ENCODE measurements at places on chromosomes 7 and 10.

GRCh38 chr7:47601119-47601880, 19.4 kb upstream of the TNS3 start:
- DNase-seq = no peak

GRCh38 chr7:27088002-27088922, 7.5 kb downstream of the HOXA1 start:
- DNase-seq = no peak

DNA sequence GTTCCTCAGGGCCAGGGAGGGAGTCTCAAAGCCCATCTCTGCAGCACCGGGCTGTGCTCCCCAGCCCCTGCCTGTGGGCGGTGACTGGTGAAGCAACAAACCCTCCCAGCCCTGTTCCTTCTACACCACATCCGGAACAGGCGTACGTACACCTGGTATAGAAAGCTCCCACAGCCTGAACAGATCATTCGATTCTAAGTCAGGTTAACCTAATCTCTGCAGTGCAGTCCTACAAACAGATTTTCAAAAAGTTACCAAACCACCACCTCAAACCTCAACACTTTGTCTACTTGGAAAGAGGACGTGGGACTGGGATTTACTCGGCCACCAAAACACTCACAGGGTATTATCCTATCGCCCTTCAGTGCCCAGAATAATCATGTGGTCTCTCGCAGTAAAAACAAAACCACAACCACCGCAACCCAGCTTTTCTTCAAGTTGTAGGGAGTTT, 238.4 kb downstream of the DIP2C start:
- DNase-seq = no peak

GRCh38 chr7:73668886-73669230, 1.2 kb downstream of the VPS37D start:
- DNase-seq = no peak

DNA sequence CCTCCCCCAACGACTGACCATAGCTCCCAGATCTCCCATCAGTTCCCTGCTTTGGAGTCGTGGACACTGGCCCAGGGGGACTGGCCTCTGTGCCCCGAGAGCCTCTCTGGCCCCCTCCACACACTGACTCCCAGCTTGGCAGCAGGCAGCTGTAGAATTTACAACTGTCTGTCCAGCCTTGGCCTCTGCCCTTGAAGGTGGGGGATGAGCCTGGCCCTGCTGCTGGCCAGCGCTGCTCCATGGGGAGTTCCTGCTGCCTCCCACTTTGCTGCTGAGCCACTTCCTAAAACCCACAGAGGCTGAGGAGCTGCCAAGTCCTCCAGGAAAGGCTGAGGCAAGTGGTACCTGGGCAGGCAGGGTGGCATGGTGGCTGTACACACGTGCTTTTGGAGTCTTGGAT, 147.1 kb downstream of the WDR11 start:
- DNase-seq = no peak

DNA sequence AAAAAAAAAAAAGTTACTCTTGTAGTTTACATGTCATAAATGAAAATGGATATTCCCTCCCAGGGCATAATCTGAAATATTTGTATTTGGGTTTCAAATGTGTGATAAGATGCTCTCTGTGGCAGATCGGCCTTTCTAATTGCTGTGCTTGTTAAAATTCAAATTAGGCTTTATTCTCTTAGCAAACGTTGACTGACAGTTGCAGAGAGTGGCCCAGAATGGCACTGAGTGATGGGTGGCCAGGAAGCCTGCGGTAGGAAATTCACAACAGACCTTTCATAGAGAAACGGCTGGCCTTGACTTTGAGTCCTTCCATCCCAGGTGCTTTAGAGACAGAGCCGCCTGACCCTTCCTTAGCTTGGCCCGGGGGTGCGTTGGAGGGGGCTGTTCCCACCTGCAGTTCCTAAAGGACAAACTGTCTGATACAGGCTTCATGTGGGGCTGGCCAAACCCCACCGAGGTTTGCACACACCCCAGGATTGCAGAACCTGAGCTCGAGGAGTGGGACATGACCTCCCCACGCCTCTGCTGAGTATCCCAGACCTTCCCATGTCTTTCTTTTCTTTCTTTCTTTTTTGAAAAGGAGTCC, 152.7 kb downstream of the CUX1 start:
- no peak for DNase-seq

GRCh38 chr10:84308021-84308420, 20.4 kb upstream of the CCSER2 start:
- no peak for DNase-seq

DNA sequence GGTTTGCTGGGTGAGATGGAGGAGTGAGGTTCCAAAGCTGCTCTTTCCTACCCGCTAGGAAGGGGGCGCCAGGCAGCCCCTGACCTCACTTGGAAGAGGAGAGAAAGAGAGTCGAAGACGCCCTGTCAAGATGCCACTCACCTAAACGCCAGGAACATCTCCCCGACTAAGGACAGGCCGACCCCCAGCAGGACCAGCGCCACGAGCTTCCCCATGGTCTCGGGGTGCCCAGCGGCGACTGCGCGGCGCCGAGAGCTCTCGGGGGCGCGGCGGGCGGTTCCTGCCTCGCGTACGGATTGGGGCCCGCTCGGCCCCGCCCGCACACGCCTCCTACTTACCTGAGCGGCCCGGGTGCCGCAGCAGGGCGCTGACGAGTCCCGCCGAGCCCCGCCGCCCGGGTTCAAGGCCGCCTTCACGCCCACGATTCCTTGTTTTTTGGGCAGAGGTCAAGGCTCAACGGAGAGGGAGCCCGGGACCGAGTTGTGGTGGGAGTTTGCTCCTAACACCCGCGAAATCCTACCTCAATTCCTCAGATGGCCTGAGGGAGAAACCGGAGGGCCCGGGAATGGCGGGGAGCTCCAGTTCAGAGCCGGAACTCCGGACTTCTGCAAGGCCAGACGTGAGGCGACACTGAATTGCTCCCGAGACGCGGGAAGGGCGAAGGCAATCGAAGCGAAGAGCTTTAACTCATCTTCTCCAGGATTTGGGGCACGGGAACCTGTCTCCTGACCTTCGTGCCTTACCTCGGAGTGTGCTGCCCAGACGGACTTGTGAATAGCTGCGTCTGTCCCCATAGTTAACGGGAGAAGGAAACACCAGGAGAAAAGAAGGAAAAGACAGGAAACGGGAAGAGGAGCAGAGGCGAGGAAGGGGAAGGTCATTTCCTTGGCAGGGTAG, at the start of gene PON3:
PON3 (minus strand) TSS at position 240 of the 897 bp plus-strand sequence; CDS start at position 215, 25 bp downstream.
- DNase-seq = no peak

DNA sequence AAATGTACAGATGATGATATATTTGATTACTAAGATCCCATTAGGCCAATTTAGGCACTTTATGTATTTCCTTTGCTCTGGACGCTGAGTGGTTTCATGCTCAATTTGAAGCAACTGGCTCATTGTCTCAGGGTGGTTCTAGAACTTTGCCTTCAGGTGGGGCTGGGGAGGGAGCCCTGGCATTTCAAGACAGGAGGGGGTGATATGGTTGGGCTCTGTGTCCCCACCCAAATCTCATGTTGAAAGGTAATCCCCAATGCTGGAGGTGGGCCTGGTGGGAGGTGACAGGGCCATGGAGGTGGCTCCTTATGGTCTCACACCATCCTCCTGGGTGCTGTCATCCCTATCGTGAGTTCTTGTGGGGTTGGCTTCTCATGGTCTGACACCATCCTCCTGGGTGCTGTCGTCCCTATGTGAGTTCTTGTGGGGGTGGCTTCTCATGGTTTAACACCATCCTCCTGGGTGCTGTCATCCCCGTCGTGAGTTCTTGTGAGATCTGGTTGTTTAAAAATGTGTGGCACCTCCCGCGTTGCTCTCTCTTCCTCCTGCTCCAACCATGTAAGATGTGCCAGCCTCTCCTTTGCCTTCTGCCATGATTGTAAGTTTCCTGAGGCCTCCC, 151.5 kb upstream of the KLF6 start:
- no peak for DNase-seq

GRCh38 chr10:131019696-131020095, 291.8 kb downstream of the TCERG1L start:
- DNase-seq = no peak

GRCh38 chr7:141593134-141593533, 41.9 kb downstream of the AGK start:
- DNase-seq = no peak

DNA sequence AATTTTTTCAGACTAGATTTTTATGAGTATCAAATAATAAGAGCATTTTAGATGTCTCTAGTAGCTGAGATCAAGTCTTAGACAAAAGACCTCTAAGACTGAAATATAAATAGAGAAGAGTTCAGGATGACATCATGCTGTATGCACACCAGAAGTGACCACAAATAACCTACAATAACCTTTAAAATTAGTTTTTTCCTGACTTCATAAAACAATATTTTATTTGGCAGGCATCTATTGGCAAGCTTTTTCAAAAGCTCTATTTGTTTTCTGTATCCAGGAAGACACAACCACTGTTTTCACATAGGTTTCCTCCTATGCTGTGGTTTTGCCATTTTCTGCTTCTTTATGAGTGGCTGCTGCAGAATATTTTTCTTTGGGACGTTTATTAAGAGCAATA, 359.1 kb downstream of the CRPPA start:
- DNase-seq = no peak

- no peak for DNase-seq
Observed at GRCh38 chr10:93630625-93631557, 18.6 kb downstream of the PDE6C start.

GRCh38 chr7:96710544-96710943, 898 bp upstream of the SEM1 start:
- DNase-seq = no peak

GRCh38 chr10:8389630-8390029, 335.1 kb downstream of the GATA3 start:
- DNase-seq = no peak

GRCh38 chr7:29453021-29453420, 110.6 kb upstream of the PRR15 start:
- no peak for DNase-seq

DNA sequence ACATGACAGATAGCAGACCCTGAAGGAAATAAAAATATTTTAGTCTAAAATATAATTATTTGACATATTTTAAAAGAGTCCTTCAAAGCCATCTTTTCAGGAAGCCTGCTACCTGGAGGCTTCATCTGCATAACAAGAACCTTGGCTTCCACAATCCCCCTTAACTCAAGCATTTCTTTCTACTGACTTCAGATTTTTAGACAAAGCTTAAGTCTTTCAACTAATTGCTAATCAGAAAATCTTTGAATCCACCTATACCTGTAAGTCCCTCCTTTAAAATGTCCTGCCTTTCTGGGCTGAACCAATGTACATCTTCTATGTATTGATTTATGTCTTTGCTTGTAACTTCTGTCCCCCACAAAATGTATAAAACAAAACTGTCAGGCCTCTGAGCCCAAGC, 23.5 kb upstream of the PRF1 start:
- DNase-seq = no peak

DNA sequence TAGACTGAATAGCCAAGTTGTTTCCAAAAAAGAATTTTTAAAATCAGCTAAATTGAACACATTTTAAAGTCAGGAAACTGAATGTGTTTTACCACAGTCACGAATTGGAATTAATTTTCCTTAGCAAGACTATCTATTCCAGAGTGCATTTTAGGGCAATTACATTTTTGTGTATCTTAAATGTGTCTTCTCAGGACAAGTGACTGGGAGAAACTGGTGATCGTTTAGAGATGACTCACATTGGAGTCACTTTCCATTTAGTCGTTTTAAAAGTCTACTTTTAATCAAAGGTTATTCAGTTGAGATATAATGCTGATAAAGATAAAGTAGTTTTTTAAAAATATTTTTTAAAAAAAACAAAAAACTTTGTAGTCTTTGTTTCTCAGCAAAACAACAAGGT, 191.7 kb upstream of the SLC26A5 start:
- no peak for DNase-seq

- DNase-seq = no peak
Observed at GRCh38 chr10:127243490-127244272, 47.3 kb upstream of the INSYN2A start.

DNA sequence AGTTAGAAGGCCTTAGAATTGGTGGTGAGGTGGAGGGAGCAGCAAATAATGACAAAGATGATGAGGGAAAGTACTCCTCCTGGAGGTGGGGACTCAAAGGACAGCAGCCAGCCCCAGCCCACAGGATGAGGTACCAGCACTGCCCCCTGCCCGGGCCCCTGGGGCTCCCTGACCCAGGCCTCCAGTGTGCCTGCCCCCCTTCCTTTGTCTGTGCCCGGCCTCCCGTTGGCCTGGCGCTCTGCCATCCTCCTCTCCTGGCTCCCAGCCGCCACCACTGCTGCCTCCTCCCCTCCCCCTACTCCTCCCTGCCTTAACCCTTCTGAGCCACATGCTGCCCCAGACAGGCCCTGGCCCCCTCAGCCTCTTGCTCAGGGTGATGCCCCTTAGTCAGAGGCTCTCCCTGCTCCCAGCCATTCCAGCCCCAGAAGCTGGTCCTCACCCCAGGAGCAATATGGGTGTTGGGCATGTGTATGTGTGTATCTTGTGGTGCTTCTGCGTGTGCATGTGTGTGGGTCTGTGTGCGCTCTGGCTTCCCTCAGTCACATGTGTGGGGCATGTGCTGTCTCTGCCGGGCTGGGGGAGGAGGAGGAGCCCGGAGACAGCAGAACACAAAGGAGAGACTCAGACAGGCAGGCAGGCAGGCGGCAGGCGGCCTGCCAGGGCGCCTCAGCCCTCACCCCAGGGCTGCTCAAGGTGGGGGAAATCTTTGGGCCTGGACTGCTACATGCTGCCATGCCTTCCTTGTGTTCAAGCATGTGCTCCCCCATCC, 2.6 kb downstream of the LDB1 start:
- no peak for DNase-seq

DNA sequence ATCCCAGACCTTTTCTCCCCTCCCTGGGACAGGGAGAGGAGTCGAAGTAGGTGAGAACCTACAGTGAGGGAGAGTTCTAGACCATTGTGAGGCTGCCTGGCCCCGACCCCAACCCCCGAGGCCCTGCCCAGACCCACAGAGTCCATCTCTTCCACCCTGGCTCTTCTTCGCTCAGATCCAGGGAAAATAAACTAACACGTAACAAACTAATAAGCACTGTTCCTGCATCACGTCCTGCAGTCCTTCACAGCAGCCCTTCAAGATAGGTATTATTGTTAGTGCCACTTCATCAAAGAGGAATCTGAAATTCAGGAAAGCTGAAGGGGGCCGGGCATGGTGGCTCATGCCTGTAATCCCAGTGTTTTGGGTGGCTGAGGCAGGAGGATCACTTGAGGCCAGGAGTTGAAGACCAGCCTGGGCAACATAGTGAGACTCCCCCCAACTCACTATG, at the start of gene SPACDR:
SPACDR (minus strand) TSS at position 51 of the 451 bp plus-strand sequence. CDS start 235 bp downstream, outside the sequence.
- DNase-seq = no peak

DNA sequence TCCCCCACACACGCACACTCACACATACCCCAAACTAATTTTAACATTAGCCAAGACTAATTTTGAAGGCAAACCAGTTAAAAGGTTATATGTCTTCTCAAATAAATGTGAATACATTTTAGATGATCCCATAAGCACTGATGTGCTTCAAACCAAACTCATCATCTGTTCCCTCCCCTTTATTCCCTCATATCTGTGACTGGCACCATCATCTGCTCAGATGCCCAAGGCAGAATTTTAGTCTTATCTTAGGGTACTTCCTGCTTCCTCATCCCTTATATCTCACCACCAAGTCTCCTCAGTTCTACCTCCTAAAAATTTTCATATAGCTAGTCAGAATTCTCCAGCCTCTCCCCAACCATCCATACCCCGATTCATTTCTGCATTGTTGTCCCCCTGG, 80.4 kb downstream of the UPF2 start:
- DNase-seq = no peak

GRCh38 chr7:44058759-44059218, 6.6 kb downstream of the PGAM2 start:
- DNase-seq = no peak

- no peak for DNase-seq
Observed at GRCh38 chr10:103605359-103606096, 112.0 kb downstream of the NEURL1 start.

GRCh38 chr10:131998845-131999681, 17.3 kb upstream of the BNIP3 start:
- no peak for DNase-seq

Measured in cortex of kidney (tissue), 1 donor.